Tibial nerve (tissue), 4 donors: ENCODE measurements at places on chromosomes 13 and 19.

DNA sequence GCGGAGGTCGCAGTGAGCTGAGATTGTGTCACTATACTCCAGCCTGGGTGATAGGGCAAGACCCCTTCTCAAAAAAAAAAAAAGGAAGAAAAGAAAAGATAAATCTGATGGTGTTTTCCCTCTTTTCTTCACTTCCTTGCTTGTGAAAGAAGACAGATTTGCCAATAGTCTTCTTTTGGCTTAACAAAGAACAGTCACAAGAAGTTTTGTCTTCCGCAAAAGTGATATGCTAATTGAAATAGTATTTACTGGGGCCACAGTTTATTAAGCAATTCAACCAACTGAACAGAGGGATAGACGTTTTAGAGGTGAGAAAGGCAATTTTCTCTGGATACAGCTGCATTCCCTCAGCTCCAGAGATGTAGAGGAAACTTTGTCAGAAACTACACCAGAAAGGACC is 22.9 kb upstream of the PLAUR start:
- no peak for DNase-seq

- no peak for DNase-seq
Measured at GRCh38 chr13:60745343-60745742, 348.3 kb downstream of the TDRD3 start.

DNA sequence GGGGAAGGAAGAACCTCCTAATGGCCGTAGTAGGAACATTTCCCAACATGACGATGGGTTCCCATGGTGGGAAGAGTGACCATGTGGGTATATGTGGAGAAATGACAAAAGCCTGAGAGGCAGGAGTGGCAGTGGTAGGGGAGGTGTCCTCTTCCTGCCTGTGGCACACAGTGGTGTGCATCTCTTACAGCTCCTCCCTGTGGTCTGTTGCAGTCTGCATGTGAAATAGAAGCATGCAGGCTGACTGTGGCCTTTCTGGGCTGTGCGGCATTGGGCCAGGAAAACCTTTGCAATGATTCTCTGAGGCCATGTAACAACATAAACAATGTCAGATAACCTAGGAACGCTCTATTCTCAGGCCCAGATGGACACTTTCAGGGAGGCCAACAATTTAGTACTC is 84.0 kb downstream of the LACC1 start:
- no peak for DNase-seq

DNA sequence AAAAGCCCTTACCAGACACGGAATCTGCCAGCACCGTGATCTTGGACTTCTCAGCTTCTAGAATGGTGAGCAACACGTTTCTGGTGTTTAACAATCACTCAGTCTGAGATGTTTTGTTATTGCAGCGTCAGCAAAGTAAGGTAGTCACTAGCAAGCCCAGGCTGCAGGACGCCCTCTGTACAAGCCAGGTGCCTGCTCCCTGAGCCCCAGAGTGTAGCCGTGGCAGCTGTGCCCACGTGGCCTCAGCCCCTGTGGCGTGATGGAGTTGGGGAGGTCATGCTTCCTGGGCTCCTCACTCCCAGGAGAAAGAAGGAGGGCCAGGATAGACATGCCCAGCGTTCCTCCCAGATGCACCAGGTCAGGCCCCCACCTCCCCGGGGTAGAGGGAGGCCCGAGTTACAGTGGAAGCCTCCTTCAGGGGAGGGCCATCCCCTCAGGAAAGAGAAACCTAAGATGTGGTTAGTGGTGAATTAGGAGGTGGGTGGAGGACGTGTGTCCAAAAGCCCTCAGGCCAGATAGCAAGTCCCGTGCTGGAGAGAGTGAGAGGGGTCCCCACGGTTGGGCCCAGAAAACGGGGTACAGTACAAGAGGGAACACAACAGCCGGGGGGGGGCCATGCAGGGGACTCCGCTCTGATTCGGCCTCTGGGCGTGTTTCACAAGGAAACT is 169.6 kb upstream of the SOX1 start:
- no peak for DNase-seq

- no peak for DNase-seq
Measured at GRCh38 chr13:44159633-44160279, 213.9 kb upstream of the SERP2 start.

GRCh38 chr19:18789883-18790565 is 1.1 kb downstream of the COMP start:
- DNase-seq, result no peak

DNA sequence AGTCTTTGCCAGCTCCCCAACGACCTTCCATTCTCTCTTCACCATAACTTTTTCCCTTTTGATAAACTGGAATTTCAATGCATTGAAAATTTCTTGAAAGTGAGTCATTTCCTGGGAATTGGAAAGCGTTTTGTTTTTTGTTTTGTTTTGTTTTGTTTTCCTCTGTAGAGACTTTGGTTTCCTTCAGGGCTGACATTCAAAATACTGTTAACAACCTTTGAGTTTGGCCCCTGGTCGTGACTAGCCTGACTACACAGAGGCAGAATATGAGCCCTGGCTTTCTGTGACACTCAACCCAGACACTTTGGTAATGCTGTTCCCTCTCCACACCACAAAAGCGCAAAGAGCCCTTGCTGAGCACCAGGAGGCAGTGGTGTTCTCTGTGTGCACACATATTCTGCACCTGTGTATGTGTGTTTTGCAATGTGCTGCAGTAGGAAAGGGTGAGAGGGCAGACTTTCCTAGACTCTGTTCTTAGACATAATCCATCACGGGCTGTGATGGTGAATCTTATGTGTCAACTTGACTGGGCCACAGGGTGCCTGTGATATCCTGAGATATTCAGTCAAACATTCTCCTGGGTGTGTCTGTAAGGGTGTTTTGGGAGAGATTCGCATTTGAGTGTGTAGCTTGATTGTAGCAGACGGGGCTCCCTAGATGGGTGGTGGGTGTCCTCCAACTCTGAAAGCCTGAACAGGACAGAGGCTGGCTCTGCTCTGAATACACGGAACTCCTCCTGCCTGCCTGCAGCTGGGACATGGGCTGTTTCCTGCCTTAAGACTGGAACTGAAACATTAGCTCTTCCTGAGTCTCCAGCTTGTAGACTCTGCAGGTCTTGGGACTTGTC is 29.5 kb upstream of the ANKRD10 start:
- DNase-seq, result no peak

GRCh38 chr19:17340302-17340870 is 3.0 kb downstream of the GTPBP3 start:
- DNase-seq, result peak; percentile 51
